ENCODE measurements at places on chromosomes 16 and 17.

- no peak for DNase-seq
Measured at GRCh38 chr16:70651524-70651923, 5.2 kb downstream of the IL34 start.

- no peak for DNase-seq
Measured at GRCh38 chr17:74089869-74090464, 113.5 kb upstream of the RPL38 start.

- no peak for DNase-seq
Measured at GRCh38 chr16:495127-495748, 32.3 kb upstream of the CAPN15 start.

DNA sequence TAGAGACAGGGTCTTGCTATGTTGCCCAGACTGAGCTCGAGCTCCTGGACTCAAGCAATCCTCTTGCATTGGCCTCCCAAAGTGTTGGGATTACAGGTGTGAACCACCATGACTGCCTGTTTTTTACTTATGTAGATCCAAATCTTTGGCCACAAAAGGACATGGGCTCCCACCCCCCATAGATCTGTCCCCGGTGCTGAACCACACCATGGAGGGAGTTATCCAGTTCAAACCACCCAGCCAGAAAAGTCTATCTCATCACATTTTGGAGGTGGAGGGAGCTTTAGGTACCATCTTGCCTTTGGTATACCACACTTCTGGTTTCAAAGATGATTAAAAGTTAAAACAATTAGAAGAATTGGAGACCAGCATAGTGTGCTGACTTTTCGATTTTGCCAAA is 26.2 kb downstream of the SHISA9 start:
- DNase-seq: no peak

DNA sequence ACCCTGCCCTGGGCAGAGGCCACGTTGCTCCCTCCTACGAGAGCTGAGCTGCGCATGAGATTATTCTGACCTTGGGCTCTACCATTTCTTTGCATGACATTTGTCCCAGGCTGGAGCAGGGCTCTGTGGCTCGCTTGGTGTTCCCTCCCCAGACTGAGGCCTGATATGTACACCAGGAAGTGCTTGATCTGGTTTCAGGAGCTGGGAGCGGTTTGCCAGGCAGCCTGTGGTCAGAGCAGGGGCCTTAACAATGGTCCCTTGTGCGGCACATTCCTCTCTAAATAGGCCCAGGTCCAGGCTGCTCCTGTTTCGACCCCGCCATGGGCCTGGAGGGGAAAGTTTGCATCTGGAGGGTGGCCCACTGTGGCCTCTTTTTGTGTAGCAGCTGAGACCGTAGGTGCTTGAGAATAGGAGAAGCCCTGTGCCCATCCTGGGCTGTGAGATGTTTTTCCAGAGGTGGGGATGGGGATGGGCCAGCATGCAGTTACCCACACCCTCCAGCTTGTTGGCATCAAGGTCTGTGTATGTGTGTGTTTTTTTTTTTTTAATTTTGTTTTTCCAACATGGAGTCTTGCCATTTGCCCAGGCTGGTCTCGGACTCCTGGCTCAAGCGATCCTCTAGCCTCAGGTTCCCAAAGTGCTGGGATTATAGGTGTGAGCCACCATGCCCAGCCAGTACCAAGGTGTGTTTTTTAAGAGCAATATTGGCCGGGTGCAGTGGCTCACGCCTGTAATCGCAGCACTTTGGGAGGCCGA is 253.9 kb downstream of the SEC14L1 start:
- DNase-seq: no peak

DNA sequence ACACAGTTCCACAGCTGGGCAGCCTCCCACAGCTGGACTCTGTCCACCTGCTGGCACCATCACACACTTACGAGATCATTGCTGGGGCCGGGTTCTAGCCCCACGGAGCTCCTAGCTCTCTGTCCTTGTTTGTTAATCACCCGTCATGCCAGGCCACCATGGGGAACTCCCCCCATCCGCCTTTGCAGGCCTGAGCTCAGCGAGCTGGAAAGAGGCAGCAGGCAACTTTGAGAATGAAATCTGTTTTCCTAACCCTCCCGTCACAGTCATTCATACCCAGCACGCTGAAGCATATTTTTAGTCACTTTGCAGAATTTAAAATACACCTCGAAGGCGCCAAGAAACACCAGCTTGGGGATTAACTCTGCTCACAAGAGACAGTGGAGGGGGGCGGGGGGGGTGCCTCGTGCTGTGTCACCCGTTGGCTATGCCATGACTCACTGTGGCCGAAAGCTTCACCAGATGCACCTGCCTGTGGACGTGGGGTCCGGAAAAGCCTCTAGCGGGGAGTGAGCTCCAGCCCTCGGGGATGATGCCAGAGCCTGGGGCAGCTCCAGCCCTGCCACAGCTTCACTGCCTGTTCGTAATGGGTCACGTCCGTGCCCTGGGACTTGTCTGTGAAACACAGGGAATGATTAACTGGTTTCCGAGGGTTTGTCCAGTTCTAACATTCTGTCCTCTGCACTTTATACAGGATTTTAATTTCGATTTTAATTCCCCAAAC is 1.4 kb upstream of the SPNS2 start:
- DNase-seq: peak; percentile 88

DNA sequence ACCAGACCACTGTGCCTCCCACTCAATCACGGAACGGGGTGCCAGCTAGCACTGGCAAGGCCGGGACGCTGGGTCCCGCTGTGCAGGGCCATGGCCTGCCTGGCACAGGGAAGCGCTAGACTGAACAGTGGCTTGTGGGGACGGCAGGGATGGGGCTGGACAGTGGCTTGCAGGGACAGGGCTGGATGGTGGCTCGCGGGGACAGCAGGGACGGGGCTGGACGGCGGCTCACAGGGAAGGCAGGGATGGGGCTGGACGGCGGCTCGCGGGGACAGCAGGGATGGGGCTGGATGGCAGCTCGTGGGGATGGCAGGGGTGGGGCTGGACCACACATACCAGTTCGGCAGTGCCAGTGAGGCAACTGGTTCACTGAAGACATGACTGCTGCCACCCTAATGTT is 32.6 kb downstream of the LMF1 start:
- no peak for DNase-seq

DNA sequence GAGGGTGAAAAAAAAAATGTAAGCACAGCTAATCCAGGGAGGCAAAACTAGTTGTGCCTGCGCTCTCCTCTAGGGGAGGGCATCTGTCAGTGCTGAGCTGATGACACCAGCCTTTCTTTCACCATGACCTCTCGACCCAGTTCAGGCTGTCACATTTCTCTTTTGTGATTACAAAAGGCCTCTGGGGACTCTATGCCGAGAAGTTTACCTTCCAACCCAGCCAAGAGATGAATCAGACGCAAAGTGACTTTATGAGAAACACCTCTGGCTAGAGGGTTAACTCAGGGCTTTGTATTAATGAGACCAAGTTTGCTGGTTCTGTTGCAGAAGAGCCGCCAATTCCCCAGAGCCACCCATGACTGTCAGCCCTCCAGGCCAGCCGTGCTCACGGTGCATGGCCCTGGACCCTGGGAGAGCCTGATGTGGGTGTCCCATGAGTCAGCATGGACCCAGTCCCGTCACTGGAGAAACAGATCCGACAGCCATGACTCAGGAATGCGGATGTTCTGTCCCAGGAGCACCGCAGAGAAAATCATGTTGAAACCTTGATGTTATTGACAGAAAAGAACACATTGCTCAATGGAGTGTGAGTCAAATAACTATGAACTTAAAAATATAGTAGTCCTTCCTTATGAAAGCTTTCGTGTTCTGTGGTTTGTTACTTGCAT is 437.2 kb downstream of the HS3ST3B1 start:
- peak; percentile 73 for DNase-seq

- no peak for DNase-seq
Measured at GRCh38 chr17:28317966-28318758, 838 bp upstream of the TMEM97 start.

- no peak for DNase-seq
Measured at GRCh38 chr17:82664701-82665182, 16.5 kb upstream of the WDR45B start.

GRCh38 chr16:57830890-57831484 is 28.7 kb upstream of the KIFC3 start:
- no peak for DNase-seq

DNA sequence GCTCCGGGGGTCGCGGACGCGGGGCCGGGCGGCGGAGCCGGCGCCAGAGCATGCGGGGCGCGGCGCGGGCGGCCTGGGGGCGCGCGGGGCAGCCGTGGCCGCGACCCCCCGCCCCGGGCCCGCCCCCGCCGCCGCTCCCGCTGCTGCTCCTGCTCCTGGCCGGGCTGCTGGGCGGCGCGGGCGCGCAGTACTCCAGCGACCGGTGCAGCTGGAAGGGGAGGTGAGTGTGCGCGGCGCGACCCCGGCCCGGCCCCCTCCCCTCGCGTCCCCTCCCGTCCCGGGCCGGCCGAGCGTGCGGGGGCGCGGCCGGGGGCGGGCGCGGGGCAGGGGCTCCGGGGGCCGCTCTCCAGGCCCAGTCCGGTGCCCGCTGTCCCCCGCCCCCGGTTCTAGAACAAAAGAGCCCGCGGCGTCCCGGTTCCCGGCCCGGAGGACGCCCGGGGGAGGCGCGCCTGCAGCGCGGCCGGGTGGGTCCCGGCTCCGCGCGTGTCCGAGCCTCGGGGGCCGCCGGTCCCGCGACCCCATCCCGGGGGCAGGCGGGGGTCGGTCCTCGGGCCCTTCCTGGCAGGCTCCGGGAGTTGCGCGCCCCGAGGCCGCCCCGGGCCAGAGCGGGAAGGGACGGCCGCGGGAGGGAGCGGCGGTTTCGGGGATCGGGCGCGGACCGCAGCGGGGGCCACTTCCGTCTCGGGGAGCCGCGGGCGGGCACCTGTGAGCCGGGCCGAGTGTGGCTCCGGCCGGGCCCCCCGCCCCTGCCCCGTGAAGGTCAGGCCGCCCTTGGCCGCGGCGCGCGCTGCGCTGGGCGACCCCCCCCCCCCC is 563 bp downstream of the METRNL start:
- no peak for DNase-seq

- DNase-seq: no peak
Measured at GRCh38 chr17:32523017-32523680, 36.4 kb downstream of the CDK5R1 start.

GRCh38 chr16:49556606-49557446 is 183.2 kb downstream of the C16orf78 start:
- DNase-seq: peak; percentile 16

DNA sequence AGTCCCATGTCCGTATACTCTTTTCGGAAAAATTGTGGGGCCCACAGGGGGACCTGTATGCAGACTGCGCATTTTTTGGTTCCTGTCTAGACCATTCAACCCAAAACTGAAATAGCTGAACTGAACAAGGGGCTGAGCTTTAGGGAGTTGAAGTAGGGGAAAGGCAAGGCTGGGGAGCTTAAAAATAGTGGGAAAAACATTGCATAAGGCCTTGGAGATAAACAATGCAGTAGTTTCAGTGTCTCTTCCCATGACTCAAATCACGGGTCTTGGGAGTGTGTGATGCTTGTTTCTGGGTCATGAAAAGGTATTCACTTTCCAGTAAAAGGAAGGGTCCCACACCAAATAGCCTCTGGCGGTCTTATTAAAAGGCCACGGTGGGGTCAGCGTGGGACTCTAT is 402.8 kb upstream of the SALL1 start:
- no peak for DNase-seq

- DNase-seq: no peak
Measured at GRCh38 chr16:9681508-9681907, 500.7 kb downstream of the GRIN2A start.

DNA sequence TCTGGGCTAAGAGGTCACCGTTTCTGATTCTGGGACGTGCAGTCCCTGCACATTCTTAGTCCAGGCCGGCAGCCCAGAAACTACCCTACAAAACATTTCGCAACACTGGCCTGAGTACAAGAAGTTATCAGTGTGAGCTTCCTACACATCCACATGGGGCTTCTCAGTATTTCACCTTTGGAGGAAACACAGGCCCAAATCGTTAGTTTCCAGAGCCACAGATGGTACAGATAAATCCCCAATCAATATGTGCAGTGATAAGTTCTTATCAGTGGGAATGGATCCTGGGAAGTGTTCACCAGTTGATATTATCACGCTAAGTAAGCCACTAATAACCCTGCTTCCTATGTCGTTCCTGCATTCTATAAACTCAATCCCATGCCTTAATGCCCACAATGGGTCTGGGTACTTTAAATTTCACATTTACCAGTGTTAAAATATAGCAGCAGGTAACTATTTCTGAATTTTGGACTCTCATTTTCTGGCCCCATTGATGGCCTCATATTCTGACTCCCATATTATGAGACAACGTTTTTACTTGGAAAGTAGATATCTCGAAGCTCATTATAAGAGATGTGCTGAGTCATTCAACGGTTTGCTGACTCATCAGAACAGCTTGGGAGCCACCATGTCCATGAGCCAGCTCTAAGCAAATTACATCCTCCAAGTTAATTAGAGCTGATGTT is 370.2 kb upstream of the MAF start:
- DNase-seq: no peak

- DNase-seq: no peak
Measured at GRCh38 chr17:15154618-15155017, 110.5 kb downstream of the PMP22 start.

Data from retinal pigment epithelial cell (primary cell).